ENCODE measurements at places on chromosomes 13 and 19. TPM values are rescaled to one million over a fixed set of nuclear protein-coding genes. Genes with fewer than 3 reads are reported as not detected.

Gene HNRNPL
- total RNA-seq = 181 TPM

DNA sequence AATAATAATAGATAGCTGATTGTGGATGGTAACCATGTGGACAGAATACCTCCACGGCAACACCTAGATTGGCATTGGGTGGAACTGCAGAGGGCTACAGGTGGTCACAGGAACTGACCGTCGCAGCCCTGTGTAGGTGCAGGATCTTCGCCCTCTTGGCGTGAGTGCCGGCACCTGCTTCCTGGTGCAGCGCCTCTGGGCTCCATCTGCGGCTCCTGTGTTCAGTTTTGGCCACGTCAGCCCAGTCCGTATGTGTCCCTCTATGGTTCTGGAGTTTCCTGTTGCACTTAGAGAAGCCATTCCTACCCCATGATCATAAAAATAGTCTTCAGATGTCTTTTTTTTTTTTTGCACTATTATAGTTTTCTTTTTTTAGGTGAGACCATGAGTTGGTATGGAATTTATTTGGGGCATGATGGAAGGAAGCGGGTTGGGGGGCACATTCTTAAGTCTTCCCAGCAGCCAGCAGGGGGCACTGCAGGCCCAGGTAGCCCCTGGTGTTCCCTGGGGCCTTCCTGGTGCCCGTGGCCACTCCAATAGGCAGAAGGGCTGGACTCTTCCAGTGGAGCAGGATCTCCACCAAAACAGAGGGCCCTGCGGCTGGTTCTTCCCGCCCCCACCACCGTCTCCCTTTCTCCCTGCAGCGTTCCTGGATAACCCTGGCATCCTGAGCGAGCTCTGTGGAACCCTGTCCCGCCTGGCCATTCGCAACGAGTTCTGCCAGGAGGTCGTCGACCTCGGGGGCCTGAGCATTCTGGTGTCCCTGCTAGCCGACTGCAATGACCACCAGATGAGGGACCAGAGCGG, 10.1 kb upstream of the SLC25A42 start:
- peak; percentile 79 for DNase-seq

DNA sequence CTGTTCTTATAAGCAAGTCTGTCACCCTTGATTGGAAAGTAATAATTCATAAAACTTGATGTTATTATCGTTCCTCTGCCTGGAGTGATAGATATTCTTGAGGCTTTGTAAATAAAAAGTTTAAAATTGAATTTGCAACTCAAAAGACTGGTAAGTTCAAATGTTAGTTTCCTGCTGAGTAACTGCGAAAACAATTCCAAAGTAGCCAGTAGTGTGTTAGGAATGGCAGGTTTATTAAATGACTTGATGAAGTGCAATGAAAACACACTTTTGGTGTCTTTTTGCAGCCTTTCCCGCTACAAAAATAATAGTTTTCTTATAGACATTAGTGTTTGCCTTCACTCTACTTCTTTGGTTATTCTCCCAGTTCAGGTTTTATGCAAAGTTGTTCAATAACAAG, 299.3 kb downstream of the DLEU7 start:
- DNase-seq = no peak

DNA sequence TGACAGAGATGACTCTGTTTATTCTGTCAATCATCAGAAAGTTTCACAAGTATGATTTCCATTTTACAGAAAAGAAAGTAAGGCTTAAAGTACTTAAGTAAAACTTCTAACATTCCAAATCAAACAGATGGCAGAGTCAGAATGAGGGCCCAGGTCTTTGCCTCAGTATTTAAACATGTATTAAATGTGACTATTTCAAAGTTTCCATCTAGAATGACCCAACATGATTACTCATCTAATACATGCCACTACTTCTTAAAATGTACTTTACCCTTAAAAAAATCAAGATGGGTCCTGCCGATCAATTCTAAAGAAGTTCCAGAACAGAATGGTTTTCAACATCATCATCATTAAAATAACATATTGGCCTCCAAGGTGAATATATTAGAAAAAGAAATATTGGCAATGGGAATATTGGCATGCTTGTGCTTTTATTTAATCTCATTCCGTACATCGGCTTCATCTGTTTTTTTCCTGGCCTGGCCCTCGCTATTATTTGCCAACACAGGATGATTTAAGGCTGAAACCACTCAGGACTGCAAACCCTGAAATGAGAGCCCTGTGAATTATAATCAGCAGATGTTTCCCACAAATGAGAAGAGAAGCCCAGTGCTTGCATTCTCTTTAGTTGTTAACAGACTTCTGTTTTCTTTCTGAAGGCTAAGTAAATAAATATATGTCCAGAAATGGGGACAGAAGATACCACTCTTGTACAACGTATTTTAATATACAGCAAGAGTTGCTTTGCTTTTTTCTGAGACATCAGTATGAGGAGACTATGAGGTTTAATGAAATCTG, 340.0 kb downstream of the DNAJC15 start:
- DNase-seq = no peak

Gene REEP6
- 8.5 TPM for total RNA-seq

DNA sequence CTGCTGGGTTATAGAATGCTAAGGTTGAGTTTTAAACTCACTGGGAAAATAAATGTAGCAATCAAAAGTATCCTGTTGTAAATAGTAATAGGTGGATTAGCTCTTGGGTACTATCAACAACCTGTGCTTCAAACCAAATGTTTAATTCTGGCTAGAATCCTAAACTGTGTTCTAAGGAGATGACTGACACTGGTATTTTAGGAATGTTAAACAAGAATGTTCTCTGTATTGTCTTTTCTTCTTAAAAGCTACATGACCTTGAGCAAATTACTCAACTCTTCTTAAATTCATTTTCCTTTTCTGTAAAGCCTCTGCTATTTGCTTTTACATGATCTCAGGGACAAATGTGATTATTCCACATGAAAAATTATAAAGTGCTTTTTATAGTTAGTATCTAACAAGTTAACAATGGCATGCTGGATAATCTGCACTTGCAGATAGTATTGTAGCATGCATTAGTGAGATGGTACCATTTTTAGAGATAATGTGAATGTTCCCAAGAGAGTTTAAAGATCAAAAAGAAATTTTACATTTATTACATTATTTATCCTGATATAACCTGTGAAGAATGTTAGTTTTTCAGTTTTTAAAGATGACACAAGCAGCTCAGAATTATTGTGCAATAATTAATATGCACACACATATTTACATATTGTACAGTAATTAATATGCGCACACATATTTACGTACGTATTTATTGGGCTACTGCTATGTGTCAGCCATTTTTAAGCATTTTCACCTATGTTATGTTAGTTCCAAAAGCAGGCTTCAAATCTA, 13.6 kb upstream of the EPSTI1 start:
- DNase-seq = no peak

Gene NCAN
- total RNA-seq = 0.44 TPM

DNA sequence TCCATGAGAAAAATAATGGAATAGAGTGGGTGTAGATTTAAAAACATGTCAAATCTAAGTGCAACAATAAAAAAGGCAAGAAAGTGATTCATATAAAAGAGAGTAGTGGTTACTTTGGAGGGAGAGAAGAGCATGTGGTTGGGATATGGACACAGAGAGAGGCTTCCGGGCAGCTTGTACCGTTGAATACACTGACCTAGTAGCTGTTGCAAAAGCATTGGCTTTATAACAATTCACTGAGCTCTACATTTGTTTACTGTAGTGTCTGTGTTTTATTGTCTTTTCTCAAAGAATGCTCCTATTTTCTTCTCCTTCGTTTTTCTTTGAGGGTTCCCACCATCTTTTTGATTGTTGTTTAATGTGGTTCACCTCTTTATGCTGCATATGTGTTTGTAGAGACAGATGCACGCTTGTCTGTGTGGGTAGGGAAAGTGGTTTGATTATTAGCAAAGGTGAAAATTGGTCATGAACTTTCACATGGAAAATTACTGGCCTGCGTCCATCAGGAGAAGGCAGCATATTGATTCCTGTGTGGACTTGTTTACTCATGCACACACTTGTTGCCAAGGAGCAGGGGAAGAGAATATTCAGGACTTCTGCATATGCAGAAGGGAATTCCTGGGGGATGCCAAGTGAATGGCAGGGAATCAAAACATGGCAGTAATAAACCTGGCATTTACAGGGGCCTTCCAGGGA, 29.9 kb upstream of the IRS2 start:
- no peak for DNase-seq

Gene ZNF600
- total RNA-seq = 11.1 TPM

DNA sequence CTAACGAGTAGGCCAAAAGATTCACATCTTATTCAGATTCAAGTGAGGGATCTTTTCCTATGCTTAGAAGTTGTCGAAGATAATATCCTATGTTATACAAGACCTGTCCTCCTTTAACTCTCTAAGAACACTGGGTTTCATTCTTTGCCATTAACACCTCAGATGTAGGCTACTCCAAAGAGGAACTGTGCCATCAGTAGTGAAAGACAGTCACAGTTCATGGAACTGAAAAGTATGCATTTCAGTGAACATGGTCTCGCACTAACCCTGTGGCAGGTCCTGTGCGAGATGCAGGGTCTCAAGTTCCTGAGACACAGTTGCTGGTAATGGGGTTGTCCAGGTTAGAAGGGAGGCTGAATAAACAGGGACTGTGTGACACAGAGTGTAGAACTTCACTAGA, 4.1 kb downstream of the LGALS16 start:
- DNase-seq = no peak

Gene CGB8
- total RNA-seq = not detected

Gene OR4F17
- not detected for total RNA-seq

DNA sequence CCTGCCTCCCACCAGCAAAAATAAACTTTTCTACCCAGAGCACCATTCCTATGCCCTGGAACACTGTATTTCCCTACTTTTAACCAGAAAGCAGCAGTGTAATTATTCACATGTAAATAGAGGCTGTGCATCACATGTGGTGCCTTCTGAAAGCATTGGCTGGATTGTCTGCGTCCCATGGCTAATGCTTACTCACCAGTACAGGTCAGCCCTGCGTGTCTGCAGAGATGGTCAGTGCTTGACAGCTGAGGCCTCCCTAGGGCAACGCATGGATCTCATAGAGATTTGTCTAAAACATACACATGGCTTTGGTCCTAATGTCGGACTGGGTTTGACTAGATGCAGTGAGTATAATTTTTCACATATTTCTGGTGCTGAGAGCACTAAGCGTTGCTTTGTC, 64.2 kb downstream of the DPY19L3 start:
- DNase-seq = no peak

- no peak for DNase-seq
Observed at GRCh38 chr13:28747851-28748250, 29.1 kb upstream of the SLC46A3 start.

- peak; percentile 18 for DNase-seq
Observed at GRCh38 chr19:20858218-20858617, 64.8 kb upstream of the ZNF85 start.

GRCh38 chr13:73717632-73718031, 416.6 kb downstream of the KLF12 start:
- no peak for DNase-seq

Gene POLD1
- 18.5 TPM for total RNA-seq

DNA sequence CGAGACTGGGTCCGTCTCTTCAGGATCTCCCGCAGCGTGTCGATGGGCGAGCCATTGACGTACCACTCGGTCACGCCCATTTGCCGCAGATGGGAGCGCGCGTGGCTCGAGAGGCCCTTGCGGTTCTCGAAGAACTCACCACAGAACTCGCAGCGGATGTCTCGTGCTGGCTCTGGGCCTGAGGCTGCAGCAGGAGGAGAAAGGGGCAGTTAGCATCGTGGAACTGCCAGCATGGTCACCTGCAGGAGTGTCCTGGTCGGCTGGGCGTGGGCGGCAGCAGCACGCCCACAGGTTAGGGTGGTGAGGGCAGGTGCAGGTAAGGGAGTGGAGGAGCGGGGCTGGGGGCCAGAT, 8.5 kb upstream of the AKAP8L start:
- no peak for DNase-seq

DNA sequence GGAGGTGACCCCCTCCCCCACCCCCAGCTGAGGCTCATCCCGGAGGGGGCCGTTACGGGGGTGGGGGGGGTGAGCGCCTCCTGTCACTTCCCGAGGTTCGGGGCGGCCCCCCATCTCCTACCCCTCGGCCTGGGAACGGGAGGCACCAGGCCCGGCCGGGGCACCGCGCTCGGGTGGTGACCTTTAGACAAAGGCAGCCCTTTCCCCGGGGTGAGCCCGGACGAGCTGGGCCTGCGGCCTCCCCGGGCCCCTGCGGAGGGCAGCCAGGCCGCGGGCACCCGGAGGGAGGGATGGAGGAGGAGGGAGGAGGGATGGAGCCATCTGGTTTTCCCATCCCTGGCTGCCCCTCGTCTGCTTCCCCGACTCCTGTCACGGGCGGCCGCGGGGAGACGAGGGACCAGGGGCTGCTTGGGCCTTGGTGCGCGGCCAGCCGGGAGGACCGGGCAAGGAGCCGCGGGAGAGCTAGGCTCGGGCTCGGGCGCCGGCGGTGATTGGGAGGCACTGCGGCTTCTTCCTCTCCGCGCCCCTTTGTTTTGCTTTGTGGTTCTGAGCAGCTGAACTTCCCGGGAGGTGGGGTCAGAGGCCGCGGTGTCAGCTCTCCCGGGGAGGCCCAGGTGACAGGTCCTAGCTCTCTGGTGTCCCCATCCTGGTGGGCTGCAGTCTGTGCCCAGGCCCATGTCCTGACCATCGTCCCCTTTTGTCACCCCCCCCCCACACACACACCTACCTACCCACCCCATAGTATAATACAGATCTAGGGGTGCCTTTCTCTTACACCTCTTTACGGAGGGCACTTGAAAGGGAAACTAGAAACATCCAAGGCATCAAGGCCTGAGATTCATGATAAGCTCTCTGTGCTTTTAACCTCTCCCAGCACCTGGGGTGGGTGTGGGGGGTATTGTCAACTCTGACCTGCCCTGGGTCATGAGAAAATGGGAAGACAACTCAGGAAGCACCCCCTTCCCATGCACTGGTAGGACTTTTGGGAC, 1.3 kb downstream of the BICRA start:
- peak; percentile 50 for DNase-seq

DNA sequence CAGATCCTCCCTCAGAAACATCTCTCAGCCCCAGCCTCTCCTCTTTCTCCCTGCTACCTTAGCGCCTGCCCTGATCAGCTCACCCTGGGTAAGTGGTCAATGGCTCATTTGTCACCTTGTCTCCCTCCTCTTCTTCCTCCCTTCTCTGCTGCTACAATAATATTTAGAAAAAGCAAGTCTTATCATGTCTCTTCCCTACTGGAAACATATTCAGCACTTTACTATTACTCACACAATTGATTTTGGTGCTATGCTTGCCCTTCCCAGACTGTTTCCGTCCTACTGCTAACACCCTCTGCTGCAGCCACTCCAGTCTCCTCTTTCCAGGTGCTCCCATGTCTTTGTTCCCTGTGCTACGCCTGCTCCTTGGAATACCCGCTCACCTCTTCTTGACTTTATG, 35.8 kb downstream of the ESD start:
- no peak for DNase-seq

DNA sequence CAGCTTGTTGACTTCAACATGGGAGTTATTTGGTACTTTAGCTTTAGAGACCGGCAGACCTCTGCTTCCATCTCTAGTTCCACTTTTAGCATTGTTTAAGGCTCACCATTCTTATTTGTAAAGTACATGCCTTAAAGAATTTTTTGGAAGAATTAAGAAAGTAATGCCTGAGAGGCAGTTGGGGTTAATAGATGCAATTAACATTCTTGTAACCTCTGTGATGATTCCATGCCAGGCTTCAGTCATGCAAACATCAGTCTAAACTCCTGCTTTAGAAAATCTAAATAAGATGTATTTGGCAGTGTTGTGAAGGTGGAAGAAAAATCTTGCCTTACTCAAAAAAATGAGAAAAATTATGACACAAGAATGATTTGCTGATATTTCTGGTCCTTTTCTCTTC, 79.9 kb upstream of the UBAC2 start:
- DNase-seq = no peak
